Osteoblast (primary cell): ENCODE measurements at places on chromosomes 1 and 21. TPM values are rescaled to one million over a fixed set of nuclear protein-coding genes. Genes with fewer than 3 reads are reported as not detected.

DNA sequence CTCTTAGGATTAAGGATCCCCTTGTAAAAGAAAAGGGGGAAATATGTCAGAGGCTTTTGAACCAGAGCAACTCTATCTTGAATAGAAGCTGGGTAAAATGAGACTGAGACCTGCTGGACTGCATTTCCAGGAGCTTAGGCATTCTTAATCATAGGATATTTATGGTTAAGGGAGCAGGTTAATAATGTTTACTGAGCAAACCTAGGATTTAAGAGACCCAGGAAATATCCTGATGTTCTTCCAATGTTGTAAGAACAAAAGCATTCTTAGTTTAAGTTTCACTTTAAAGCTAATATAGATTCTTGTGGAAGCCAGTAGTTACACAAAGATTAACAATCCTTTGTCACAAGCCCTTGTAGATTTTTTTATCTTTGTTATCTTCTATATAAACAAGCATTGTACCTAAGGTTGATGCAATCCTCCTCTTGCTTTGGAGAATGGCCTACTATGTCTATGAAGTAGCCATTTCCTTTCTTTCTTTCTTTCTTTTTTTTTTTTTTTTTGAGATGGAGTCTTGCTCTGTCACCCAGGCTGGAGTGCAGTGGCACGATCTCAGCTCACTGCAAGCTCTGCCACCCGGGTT is 570.2 kb upstream of the BEND5 start:
- no peak for DNase-seq

Gene CELA3B
- not detected in 2 replicates for total RNA-seq

- peak; percentile 88 for DNase-seq
Observed at GRCh38 chr1:19762175-19762779, 37.4 kb downstream of the TMCO4 start.

Gene CFAP410
- 14.5 and 15.0 TPM in 2 replicates for total RNA-seq

GRCh38 chr1:234845836-234846235 is 235.9 kb upstream of the IRF2BP2 start:
- DNase-seq, result no peak

Gene C1orf226
- total RNA-seq, result under 0.01 and 0.29 TPM in 2 replicates

Gene TDRD5
- total RNA-seq, result not detected in 2 replicates

GRCh38 chr21:18274370-18274769 is 29.7 kb downstream of the CHODL start:
- DNase-seq, result no peak

Gene PIP5K1A
- 64.5 and 67.7 TPM in 2 replicates for total RNA-seq

GRCh38 chr1:181442181-181442525 is 41.2 kb upstream of the CACNA1E start:
- no peak for DNase-seq

DNA sequence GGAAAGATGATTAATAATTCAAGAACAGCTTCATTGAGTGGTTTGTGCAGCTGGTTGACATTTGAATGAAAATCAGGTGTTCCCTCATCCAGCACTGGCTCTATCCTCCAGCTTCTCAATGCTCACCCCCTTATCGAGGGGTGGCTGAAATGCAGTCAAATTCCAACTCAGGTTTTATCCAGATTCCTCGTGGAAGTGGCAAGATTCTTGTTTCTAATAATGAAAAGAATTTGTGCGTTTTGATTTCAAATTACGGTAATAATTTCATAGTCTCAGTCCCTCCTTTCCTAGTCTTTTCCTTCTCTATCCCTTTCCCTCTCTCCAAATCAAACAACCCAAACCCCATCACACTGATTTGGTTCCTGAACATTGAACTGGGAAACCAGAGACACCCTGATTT is 3.1 kb downstream of the CNIH3 start:
- no peak for DNase-seq
